ENCODE measurements at places on chromosomes 6 and 20. TPM values are rescaled to one million over a fixed set of nuclear protein-coding genes. Genes with fewer than 3 reads are reported as not detected.

The DEF6 gene
- total RNA-seq, result 1.4 TPM

The LY6G6C gene
- total RNA-seq, result not detected

The ABHD16A gene
- total RNA-seq, result 63.0 TPM

The TOX2 gene
- total RNA-seq, result 0.82 TPM
